ENCODE measurements at places on chromosomes 6 and 20.

- DNase-seq = no peak
Observed at GRCh38 chr20:13736436-13737191, 48.1 kb downstream of the ESF1 start.

GRCh38 chr6:140867336-140867735 is 1265.4 kb upstream of the GJE1 start:
- DNase-seq = no peak

- DNase-seq = no peak
Observed at GRCh38 chr20:23241416-23241815, 109.2 kb upstream of the NXT1 start.

GRCh38 chr6:34743625-34744293 is 13.5 kb upstream of the SNRPC start:
- DNase-seq = no peak

GRCh38 chr6:151292974-151293687 is 53.4 kb downstream of the AKAP12 start:
- no peak for DNase-seq

DNA sequence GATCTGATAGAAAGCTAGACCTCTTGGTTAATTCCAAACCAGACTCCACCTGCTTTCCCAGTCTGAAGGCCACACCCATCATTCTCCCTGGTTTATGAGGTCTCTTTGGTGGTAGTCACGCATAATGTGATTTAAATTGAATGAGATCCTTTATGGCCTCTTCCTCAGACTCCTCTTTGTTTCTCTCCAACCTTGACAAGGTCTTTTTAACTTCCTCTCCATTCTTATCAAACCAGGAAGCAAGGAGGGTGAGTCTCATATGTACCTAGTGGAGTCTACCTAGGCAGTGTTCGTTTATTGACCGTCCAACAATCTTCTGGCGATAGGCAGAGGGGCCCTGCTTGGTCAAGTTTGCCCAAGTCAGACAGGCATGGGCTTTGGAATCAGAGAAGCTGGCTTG is 184.2 kb upstream of the LAMP5 start:
- no peak for DNase-seq

GRCh38 chr20:49749625-49750024 is 35.9 kb upstream of the B4GALT5 start:
- DNase-seq = no peak

Data from NCI-H1417 treated with DMSO at 0.1 percent for 48 hours (cell line).